Anterior cingulate cortex (tissue), 58 donors: ENCODE measurements at places on chromosomes 2 and 18.

- no peak for DNase-seq
Observed at GRCh38 chr2:47601568-47601967, 181.4 kb upstream of the MSH6 start.

GRCh38 chr18:68262690-68263294, 452.1 kb downstream of the TMX3 start:
- DNase-seq: no peak

DNA sequence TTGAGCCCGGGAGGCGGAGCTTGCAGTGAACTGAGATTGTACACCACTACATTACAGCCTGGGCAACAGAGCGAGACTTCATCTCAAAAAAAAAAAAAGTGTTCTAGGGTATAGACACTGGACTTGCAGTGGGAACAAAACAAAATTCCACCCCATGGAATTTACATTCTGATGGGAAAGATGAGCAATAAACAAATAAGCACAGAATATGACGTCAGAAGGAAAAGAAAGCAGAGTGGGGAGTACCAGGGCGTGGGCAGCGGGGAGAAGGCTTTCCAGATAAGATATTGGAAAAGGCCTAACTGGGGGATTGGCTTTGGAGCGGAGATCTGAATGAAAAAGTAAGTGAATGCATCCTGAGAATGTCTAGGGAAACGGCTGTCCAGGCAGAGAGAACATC, 17.6 kb downstream of the NPPC start:
- no peak for DNase-seq

DNA sequence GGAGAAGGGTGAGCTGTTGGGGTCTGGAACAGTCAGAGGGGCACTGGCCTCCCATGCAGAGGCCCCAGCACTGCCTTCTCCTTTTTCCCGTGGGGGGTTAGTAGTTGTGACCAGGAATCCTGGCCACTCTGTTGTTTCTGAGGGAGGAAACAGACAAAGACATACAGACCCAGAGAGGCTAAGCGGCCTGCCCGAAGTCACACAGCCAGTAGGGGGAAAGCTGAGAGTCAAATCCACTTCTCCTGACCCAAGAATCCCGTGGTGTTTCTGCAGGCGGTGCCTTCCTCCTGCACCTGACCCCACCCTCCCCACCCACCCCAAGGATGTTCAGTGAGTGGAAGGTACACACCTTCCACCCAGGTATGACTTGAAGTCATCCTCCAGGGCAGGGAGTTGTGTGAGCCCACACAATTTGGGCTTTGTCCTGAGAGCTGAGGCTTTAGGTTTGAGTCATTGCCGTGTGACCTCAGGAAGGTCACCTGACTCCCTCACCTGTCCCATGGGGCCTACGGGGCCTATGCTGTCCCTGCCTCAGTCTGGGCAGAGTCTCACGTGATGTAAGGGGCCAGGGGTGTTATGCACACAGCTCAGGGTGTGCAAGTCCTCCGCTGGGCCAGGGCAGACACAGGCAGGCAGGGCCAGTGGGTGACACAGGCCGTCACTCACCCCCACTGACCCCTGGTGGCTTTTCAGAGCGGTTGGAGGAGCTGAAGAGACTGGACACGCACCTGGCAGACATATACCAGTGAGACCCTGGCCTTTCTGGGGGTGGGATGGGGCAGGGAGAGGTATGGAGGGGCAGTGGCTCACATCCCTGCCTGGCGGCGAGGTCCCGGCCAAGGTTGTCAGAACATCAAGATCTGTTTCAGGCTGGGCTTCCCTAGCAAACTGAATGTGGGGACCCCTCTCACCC, 5.0 kb downstream of the NT5DC4 start:
- no peak for DNase-seq

GRCh38 chr2:221750316-221750715, 178.2 kb upstream of the EPHA4 start:
- DNase-seq: no peak
